ENCODE measurements at places on chromosomes 4 and X.

DNA sequence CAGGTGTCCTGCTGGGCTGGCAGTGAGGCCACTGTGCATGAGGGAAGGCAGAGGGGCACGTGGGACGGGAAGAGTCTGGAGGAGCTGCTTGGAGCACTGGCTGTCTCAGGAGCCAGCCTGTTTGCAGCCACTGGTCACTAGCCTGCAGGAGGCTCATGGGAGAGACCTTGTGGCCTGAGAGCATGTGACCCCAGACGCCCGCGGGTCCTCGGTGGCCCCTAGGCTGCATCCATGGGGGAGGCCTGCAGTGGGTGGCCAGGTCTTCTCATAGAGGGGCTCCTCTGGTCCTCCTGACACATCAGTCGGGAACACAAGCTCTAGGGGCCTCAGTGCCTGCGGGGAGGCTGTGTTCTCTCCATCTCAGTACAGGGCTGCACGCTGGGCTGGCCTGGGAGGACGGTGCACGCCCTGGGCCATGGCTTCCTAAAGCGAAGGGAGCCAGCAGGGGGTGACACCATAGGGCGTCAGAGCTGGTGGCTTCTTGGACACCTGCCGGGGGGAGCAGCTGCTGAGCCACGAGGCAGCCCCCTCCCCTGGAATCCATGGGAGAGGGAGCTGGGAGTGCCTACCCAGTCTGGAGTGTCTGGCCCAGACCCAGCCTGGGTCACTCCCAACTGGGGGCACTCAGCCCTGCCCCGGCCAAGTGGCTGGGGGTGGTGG, 12.3 kb downstream of the NAT8L start:
- no peak for DNase-seq

DNA sequence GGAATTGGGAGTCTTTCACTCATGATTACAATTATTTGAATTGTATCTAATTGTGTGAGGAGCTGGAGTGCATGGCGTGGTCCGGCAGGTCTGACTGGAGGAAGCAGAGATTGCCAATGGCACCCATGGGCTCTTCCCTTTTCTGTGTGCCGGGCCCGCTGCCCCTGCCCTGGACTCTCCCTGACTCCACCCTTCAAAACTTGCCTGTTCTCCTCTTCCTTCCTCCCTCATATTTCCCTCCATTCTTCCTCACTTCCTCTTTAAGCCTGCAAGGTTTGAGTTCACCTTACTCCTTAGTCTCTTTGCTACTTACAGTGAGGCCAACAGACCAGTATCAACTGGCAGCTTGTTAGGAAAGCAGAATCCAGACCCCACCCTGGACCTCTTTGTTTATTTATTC, 6.5 kb upstream of the STBD1 start:
- no peak for DNase-seq

DNA sequence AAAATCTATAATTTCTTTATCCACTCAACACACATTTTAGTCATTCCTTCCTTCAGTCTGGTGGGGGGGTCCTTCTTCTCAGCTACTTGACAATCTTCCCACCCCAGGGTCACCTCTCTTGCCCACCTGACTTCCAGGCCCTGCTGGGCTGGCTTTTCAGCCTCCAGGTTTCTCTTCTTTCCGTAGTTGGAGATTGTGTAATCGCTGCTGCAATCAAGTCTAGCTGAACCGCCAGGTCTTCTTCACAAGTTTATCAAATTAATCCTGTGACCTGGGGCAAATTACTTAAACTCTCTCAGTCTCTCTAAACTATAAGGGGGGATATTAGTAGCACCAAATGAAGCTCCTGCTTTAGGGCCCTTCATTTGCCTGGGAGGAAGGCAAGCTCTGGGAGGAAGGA, 102.9 kb upstream of the TNIP3 start:
- DNase-seq: no peak

- peak; percentile 41 for DNase-seq
These were observed 65.7 kb upstream of the CAMK2D start for GRCh38 chr4:113827285-113827684.

- DNase-seq: no peak
These were observed 56.2 kb downstream of the ADRA2C start for GRCh38 chr4:3822230-3822947.

DNA sequence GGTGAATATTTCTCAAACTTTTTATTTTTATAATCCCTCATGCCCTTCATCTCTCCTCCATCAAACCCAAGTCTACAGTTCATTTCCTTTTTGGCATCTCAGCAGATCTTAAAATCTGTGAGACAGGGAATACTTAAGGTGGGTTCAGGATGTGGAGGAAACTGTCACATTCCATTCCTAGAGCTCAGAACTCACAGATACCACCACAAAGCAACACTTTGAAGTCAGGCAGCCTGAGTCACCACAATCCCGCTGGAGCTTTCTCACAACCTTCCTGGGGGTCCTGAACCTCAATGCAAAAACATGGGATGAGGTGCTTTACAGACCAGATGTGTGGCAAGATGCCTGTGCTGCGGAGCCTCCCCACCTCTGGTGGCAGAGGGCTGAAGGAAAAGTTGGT, 63.2 kb downstream of the HHIP start:
- DNase-seq: peak; percentile 14

DNA sequence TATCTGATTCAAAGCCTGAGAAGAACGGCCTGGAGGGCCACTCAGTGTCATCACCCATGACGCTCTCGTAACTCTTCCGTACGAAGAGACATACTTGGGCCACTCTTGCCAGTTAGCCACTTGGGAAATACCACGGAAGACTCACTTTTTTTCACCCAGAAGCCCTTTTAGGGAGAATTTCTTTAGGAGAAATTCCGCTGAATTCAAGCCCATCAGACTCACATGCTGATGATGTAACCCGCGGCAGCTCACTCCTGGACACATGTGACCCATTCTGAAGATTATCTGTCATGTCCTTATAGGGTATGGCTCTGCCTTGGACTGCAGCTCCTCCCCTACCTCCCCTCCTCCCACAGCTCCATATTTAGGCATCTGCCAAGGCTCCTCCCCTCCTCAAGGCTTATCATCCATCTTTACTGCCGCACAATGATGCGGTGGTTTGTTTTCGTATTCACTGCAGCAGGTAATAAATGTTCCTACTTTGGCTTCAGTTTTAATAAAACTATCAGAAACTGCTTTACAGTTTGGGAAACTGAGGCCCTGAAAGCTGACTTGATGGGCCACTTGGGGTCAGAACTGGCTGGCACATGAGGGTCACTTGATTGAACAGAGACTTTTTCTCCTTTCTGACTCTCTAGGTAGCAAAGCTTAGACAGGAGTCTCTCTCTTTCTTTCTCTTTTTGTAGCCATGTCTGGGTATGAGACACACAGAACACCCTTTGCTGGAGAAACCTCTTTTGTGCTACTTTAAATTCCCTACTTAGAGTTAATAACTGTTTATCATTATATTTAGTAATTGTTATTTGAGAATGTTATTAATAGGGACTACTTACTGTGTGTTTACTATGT, 42.1 kb downstream of the RHOH start:
- no peak for DNase-seq

DNA sequence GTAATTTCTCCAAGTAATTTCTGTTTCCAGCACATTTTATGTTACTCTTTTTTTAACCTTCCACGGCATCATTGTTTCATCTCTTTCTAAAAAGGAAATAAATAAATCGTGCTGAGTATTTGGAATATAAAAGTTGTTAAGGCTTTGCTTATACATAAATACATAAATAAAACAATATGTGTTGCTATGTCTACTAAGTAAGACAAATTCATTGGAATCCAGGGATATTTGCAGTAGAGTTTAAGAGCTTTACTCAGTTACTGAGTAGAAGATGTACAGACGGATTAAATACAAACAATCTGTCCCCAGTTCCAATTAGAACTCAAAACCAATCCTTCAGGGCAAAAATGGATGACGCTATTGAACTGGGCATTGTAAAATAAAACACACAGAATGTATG, 1.4 kb downstream of the ARHGAP24 start:
- DNase-seq: no peak

- no peak for DNase-seq
These were observed 8.2 kb downstream of the FAM184B start for GRCh38 chr4:17773135-17773698.

GRCh38 chr4:78953231-78953630, 14.0 kb upstream of the PAQR3 start:
- DNase-seq: no peak

DNA sequence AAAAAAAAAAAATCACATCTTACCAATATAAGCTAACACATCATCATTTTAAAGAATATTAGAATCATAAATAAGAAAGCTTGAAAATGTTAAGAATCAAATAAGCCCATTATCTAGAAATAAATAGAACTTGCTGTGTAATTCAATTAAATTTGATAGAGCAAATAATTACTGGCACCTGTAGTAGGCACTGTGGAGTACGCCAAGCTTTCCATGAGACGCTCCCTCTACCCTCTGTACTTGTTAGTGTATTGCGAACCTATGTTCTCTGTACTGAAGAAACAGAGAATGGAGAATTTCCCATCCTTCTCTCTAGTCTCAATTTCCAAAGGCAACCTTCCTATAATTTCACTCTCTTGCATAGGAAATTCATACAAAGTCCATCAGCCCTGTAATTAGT, 61.7 kb upstream of the HAND2 start:
- DNase-seq: no peak

DNA sequence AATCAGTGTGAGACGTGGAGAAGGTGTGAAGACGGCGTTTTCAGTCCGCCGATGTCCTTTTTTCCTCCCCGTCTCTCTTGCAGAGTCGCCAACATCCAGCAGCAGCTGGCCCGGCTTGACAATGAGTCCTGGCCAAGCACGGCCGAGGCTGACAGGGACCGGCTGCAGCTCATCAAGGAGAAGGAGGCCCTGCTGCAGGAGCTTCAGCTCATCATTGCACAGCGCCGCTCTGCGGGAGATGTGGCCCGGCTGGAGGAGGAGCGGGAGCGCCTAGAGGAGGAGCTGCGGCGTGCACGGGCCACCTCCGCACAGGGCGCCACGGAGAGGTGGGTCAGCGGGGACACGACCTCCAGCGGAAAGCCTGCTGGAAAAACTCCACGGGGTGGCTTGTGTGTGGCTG, 47.1 kb upstream of the CLCN4 start:
- peak; percentile 37 for DNase-seq

DNA sequence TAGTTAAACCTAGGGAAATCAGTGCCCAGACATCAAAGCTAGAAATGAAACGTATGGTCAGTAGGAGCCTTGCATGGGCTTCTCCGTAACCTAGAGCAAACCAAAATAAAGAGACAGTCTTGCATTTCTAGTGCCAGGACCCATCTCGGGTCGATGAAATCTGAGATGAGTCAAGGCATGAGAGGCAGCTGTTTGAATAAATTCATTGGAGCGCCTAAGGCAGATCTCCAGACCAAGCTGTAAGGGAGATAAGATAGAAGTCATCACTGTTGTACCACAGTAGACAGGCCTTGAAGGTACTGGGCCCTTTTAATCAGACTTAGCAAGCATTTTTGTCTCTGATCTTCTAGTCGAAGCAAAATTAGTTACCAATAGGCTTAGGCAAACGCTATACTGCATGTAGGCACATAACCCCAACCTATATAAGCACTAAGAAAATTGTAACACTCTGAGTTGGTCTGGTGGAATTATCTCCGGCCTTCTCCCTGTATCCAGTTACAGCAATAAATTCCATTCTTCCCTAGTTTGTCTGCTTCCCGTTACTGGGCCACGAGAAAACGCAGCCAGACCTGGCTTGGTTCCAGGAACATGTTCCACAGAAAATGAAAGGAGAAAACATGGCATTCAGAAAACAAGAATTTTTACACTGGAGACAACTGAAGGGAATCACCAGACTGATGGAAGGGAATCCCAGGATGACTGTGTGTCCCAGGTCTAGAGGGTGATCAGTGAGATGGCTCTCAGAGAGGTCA, 21.1 kb upstream of the PAPSS1 start:
- peak; percentile 41 for DNase-seq

GRCh38 chr4:140976768-140977167, 156.5 kb downstream of the RNF150 start:
- DNase-seq: no peak

- DNase-seq: peak; percentile 26
These were observed 523.1 kb downstream of the INPP4B start for GRCh38 chr4:142322996-142323395.

DNA sequence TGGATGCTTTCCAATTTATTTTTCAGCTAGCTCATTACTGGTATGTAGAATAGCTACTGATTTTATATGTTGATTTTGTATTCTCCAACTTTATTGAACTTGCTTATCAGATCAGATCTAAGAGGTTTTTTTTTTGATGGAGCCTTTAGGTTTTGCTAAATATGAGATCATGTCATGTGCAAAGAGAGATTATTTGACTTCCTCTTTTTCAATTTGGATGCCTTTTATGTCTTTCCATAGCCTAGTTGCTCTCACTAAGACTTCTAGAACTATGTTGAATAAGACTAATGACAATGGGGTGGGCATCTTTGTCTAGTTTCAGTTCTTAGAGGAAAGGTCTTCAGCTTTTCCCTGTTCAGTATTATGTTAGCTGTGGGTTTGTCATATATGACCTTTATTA, 11.7 kb downstream of the MAGEE1 start:
- no peak for DNase-seq

DNA sequence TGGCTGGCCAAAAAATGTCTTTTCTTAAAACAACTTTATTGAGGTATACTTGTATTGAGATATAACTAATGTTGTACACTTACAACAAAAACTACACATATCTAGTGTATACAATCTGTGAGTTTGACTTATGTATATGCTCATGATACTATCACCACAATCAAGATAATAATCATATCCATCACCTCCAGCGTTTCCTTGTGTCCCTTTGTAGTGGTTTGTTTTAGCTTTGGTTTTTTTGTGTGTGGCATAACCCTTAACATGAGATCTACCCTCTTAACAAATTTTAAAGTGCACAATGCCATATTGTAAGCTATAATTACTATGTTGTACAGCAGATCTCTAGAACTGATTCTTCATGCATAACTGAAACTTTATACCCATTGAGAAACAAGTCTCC, 13.4 kb upstream of the PCSK1N start:
- DNase-seq: no peak

DNA sequence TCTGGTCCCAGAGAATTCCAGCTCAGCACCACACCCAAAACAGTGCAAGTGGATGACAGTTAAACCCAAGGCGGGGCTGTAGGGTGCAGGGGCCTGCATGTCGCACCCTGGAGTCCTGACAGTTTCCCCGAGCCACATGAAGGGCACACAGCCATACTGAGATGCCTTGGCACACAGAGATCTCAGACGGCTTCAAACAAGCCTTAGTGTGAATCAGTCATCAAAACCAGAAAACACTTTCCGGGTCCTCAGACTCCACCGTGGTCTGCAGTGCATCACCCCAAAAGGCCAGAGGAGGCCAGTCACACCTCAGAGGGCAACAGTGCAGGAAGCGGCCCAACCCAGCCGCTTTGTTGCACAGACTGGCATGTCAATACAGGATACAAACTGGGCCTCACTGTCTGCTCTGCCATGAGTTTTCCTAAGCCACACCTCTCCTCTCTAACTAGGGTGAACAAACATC, 64.6 kb upstream of the ENPP6 start:
- no peak for DNase-seq

- no peak for DNase-seq
These were observed 21.0 kb upstream of the SPON2 start for GRCh38 chr4:1193206-1194009.

All from AG20443 (cell line).